ENCODE measurements at places on chromosomes 6 and 20. TPM values are rescaled to one million over a fixed set of nuclear protein-coding genes. Genes with fewer than 3 reads are reported as not detected.
A peak's percentile ranks its signal among the peaks of the same experiment; 100 is the strongest.

DNA sequence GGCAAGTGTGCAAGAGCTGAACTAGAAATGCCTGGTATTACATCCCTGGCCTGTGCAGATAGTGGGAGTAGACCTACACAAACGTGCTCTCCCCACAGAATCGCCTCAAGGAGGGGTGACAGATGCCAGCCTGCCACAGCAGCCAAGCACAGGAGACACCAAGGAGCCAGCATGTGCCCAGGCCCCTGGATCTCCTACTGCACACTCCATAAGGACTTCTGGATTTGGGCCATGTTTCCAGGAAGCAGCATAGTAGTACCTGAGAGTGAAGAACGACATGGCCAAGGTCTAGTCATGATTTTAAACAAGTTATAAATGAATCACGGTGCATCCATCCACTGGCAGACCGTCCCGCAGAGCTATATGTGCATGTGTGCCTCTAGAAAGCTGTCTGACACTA lies 232.2 kb downstream of the SYNDIG1 start:
- H3K4me3 ChIP-seq = no peak overlapping the region
- H3K27ac ChIP-seq = no peak overlapping the region
- DNase-seq = no peak
- no peaks in the 10 kb centered on the region for H3K27me3 ChIP-seq

DNA sequence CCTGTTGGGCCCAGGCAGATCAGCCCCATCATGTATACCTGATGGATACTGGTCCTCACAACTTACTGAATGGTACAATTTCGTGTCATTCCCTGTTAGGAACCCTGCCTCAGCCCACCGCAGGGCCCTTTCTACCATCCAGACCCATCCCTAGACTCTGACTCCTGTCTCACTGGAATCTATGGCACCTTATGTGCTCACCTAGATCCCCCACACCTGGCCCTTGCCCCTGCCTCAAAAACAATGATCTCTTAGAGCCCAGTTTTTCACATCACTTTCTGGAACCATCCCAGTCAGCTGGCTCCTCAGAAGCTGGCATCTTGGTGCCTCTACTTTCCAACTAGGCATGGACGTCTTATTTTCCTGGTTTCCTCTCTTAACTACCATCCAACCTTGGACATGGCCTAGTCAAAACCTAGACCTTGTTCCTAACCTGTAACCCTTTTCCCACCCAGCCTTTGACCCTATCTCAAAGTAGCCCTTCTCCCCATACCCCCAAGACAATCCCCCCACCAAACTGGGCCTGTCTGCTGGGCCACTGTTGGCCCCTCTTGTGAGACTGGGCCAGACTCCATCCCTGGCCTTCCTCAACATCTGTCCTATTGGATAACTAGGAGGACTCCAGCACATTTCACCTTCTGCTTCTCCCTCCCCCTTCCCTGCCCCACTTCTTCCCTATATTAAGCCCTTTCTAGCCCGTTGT lies 981 bp downstream of the HM13 start:
- peaks cover 11% of the 10 kb centered on the region for H3K36me3 ChIP-seq
- H3K27me3 ChIP-seq = no peaks in the 10 kb centered on the region
- H3K27ac ChIP-seq = peak overlapping the region; percentile 94
- peaks cover 14% of the 10 kb centered on the region for H3K4me1 ChIP-seq

- H3K4me3 ChIP-seq = no peak overlapping the region
- H3K27me3 ChIP-seq = peaks cover 12% of the 10 kb centered on the region
- DNase-seq = no peak
- no peaks in the 10 kb centered on the region for H3K36me3 ChIP-seq
- H3K4me1 ChIP-seq = no peaks in the 10 kb centered on the region
These were observed 17.7 kb upstream of the MYB start for GRCh38 chr6:135163440-135163738.

DNA sequence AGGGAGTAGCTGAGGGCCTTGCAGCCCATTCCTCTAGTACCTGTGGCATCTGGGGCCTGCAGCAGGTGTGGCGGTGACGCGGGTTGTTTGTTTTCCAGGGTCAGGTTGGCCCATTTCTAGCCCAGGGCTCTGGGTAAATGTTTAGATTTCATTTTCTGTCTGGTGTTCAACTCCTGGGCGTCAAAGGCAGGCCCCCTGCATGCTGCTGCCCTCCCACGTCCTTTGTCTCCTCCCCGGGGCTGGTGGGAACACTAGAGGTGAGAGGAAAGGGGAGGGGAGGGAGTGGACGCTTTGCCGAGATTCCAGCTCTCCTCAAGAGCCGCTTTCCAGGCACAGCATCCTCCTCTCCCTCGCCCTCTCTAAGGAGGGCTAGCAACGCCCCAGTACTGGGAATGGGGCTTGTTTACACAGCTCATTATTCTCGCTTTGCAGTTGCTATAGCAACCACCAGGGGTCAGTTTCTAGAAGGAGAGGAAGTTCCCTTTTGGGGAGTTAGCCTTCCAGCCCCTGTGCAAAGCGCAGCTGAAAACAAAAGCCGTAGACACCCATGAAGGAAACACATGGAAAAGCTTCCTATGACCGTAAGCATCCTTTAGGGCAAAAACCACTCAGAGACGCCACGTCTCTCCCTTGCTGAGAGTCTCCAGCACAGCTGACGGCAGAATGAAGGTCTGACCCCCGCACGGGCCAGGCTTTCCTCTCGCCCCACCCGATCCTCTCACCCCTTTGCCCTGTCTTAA lies 170.6 kb downstream of the LY86 start:
- no peaks in the 10 kb centered on the region for H3K27me3 ChIP-seq
- peak overlapping the region; percentile 39 for H3K27ac ChIP-seq
- DNase-seq = peak; percentile 79
- H3K4me3 ChIP-seq = no peak overlapping the region

DNA sequence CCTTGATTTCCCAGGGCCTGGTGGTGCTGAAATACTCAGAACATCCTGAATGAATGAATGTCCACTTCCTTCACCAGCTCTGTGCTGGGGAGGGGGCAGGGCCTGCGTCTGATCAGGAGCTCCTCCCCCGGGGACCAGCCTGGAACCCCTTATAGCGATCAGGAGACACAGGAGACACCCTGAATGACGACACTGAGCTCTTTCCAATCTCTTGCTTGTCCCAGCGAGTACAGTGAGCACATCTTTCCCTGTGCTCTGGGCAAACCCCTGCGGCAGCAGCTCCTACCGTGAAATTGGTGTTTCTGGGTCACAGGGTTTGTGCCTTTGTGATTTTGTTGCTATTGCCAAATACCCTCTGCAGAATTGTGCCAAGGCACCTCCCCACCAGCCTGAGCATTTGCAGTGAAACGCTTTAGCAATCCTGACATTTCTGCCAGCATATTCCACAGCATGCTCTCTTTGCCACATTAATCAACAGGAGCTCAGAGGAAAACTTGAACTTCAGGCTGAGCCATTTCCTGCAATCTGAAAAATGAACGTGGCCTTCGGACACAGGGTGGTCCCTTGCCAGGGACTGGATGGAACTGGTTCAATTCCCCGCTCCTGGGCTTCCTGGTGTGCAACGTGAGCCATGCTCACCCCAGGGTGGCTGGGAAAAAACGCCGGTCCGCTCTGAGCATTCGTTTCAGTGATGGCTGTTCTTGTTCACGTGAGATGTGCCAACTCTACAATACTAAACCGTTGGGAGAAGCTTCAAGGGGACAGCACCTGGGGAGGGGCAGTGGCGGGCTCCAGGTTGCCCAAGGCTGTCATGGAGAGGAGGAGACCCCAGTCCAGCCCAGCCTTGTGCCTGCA lies 23.1 kb upstream of the MRGBP start:
- H3K4me1 ChIP-seq = no peaks in the 10 kb centered on the region
- no peak for DNase-seq
- no peak overlapping the region for H3K4me3 ChIP-seq
- H3K27ac ChIP-seq = no peak overlapping the region
- H3K27me3 ChIP-seq = no peaks in the 10 kb centered on the region
- no peaks in the 10 kb centered on the region for H3K36me3 ChIP-seq

GRCh38 chr20:64196847-64197306 lies 32.6 kb downstream of the MYT1 start:
- H3K4me3 ChIP-seq = no peak overlapping the region
- no peak for DNase-seq
- H3K4me1 ChIP-seq = no peaks in the 10 kb centered on the region
- H3K27me3 ChIP-seq = peaks cover 7% of the 10 kb centered on the region
- H3K27ac ChIP-seq = no peak overlapping the region
- H3K36me3 ChIP-seq = no peaks in the 10 kb centered on the region

DNA sequence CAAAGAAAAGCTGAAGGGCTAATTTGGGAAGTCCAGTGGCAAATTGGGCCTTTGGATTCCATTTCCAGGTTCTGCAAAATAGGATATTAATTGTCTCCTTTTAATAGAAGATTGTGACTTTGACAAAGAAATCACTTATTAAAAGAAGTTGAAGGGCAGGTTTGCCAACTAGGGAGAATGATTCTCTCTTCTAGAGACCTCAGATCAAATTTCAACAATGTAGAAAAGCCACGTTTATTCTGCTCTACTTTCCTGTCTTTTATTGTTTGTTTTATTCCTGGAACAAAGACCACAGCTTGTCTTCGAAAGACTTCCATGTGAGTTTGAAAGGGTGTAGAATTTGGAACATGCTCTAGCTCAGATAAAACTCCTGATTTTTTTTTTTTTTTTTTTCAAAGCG lies 65.5 kb upstream of the PRL start:
- H3K27ac ChIP-seq = no peak overlapping the region
- H3K27me3 ChIP-seq = no peaks in the 10 kb centered on the region
- H3K4me1 ChIP-seq = no peaks in the 10 kb centered on the region

GRCh38 chr20:22582964-22583772 lies 1.2 kb downstream of the FOXA2 start:
- peaks cover 82% of the 10 kb centered on the region for H3K27me3 ChIP-seq
- no peak overlapping the region for H3K27ac ChIP-seq
- no peaks in the 10 kb centered on the region for H3K36me3 ChIP-seq

GRCh38 chr6:144379356-144379755 lies 94.2 kb downstream of the UTRN start:
- H3K36me3 ChIP-seq = no peaks in the 10 kb centered on the region
- peaks cover 41% of the 10 kb centered on the region for H3K4me1 ChIP-seq
- no peak overlapping the region for H3K27ac ChIP-seq
- no peak for DNase-seq

- peaks cover 4% of the 10 kb centered on the region for H3K4me1 ChIP-seq
- no peaks in the 10 kb centered on the region for H3K36me3 ChIP-seq
- no peak for DNase-seq
- H3K27ac ChIP-seq = no peak overlapping the region
- no peaks in the 10 kb centered on the region for H3K27me3 ChIP-seq
- H3K4me3 ChIP-seq = no peak overlapping the region
These were observed 30.9 kb upstream of the RAB23 start for GRCh38 chr6:57252975-57253374.

GRCh38 chr6:160180706-160181105 lies 59.1 kb downstream of the SLC22A1 start:
- no peaks in the 10 kb centered on the region for H3K36me3 ChIP-seq
- DNase-seq = no peak
- H3K4me1 ChIP-seq = no peaks in the 10 kb centered on the region
- H3K27ac ChIP-seq = no peak overlapping the region

- H3K4me1 ChIP-seq = no peaks in the 10 kb centered on the region
- H3K27ac ChIP-seq = no peak overlapping the region
- no peaks in the 10 kb centered on the region for H3K36me3 ChIP-seq
- H3K27me3 ChIP-seq = no peaks in the 10 kb centered on the region
- no peak overlapping the region for H3K4me3 ChIP-seq
- no peak for DNase-seq
These were observed 11.5 kb upstream of the EEF1A1 start for GRCh38 chr6:73532293-73532692.

DNA sequence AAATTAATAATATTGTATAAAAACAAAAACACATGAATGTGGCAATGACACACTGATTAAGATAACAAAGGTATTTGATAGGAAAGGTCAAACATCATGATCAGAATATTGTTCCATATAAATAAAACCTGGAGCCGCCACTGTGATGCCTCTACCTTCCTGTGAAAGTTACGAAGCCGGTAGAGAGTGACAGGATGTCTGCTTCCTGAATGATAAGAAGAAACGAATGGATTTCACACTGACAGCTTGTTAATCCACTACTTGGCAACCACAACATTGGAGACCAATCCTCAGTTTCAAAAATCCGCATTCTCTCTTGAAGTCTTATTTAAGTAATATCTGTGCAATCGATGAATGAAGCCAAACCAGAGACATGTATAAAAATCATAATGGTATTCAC lies 315.1 kb downstream of the HDGFL1 start:
- H3K27ac ChIP-seq = peak overlapping the region; percentile 45
- peaks cover 9% of the 10 kb centered on the region for H3K4me1 ChIP-seq
- DNase-seq = no peak
- no peaks in the 10 kb centered on the region for H3K36me3 ChIP-seq
- H3K4me3 ChIP-seq = no peak overlapping the region
- H3K27me3 ChIP-seq = no peaks in the 10 kb centered on the region

GRCh38 chr20:61975407-61976129 lies 90.1 kb downstream of the TAF4 start:
- H3K36me3 ChIP-seq = peaks cover 47% of the 10 kb centered on the region
- H3K27ac ChIP-seq = no peak overlapping the region
- no peaks in the 10 kb centered on the region for H3K27me3 ChIP-seq

GRCh38 chr20:50309280-50309763 lies 118.7 kb downstream of the CEBPB start:
- H3K27me3 ChIP-seq = no peaks in the 10 kb centered on the region
- H3K4me1 ChIP-seq = peaks cover 15% of the 10 kb centered on the region
- H3K4me3 ChIP-seq = peak overlapping the region; percentile 43
- no peak for DNase-seq
- no peaks in the 10 kb centered on the region for H3K36me3 ChIP-seq
- peak overlapping the region; percentile 86 for H3K27ac ChIP-seq

- H3K4me3 ChIP-seq = no peak overlapping the region
- no peaks in the 10 kb centered on the region for H3K27me3 ChIP-seq
- no peaks in the 10 kb centered on the region for H3K4me1 ChIP-seq
- no peak overlapping the region for H3K27ac ChIP-seq
- H3K36me3 ChIP-seq = no peaks in the 10 kb centered on the region
These were observed 142.9 kb downstream of the CDC5L start for GRCh38 chr6:44530209-44530909.

- H3K27me3 ChIP-seq = no peaks in the 10 kb centered on the region
- peaks cover 37% of the 10 kb centered on the region for H3K4me1 ChIP-seq
- no peak overlapping the region for H3K4me3 ChIP-seq
- peak overlapping the region; percentile 92 for H3K27ac ChIP-seq
- H3K36me3 ChIP-seq = peaks cover 4% of the 10 kb centered on the region
- peak; percentile 69 for DNase-seq
These were observed 64.5 kb downstream of the JAG1 start for GRCh38 chr20:10609276-10609675.

The LGSN gene
- not detected for total RNA-seq

The PRL gene
- total RNA-seq = not detected

The MYH7B gene
- total RNA-seq = 101 TPM

The PROCR gene
- 5.3 TPM for total RNA-seq

The PRKN gene
- 22.5 TPM for total RNA-seq

The LPIN3 gene
- total RNA-seq = 24.1 TPM

The CASS4 gene
- total RNA-seq = 0.42 TPM

The SLC22A16 gene
- total RNA-seq = 0.42 TPM

The HTR1E gene
- total RNA-seq = not detected

The SEMG1 gene
- total RNA-seq = not detected

Measured in heart left ventricle (tissue), 16 donors.